Gastroesophageal sphincter (tissue), 4 donors: ENCODE measurements at places on chromosomes 3 and 15. TPM values are rescaled to one million over a fixed set of nuclear protein-coding genes. Genes with fewer than 3 reads are reported as not detected.

The ROPN1B gene
- total RNA-seq: not detected

The SKOR1 gene
- total RNA-seq: 0.46 TPM

The ARPP21 gene
- total RNA-seq: 1.1 TPM

The NAA50 gene
- 172 TPM for total RNA-seq

The SHC4 gene
- total RNA-seq: 2.0 TPM

The PPP1R14D gene
- total RNA-seq: not detected

The GHSR gene
- not detected for total RNA-seq

The TMC3 gene
- total RNA-seq: 0.81 TPM

The IMP3 gene
- 72.8 TPM for total RNA-seq

The ACTRT3 gene
- 1.8 TPM for total RNA-seq

The PRR23E gene
- total RNA-seq: not detected

The SLC28A1 gene
- total RNA-seq: not detected

The SUSD5 gene
- total RNA-seq: 1.6 TPM
